ENCODE measurements at places on chromosomes 5 and 9. TPM values are rescaled to one million over a fixed set of nuclear protein-coding genes. Genes with fewer than 3 reads are reported as not detected.
A peak's percentile ranks its signal among the peaks of the same experiment; 100 is the strongest.

DNA sequence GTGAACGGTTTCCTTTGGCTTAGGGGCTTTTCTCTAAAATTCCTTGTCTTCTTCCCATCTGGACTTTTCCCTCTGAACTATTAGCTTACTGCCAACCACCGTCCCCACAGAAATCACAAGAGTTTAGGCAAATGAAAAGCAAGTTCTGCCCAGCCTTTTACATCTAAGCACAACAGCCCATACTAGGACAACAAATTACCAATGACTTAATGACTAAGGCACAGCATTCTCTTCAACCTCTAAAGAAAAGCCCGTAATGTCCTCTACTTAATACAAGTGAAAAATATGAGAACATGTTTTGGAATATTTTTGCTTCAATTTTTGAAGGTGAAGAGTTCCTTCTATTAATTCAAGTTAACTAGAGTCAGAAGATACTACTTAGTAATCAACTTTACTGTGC lies 1.2 kb downstream of the ZBTB5 start:
- H3K4me3 ChIP-seq = peak overlapping the region; percentile 83
- DNase-seq = no peak
- H3K4me1 ChIP-seq = peaks cover 34% of the 10 kb centered on the region
- no peaks in the 10 kb centered on the region for H3K27me3 ChIP-seq

- DNase-seq = no peak
- no peak overlapping the region for H3K4me3 ChIP-seq
- no peaks in the 10 kb centered on the region for H3K4me1 ChIP-seq
- no peaks in the 10 kb centered on the region for H3K36me3 ChIP-seq
- H3K27ac ChIP-seq = no peak overlapping the region
Measured at GRCh38 chr5:89282554-89283510, 399.8 kb upstream of the MEF2C start.

Gene SYNPO
- 0.08 TPM for total RNA-seq

Gene ALDH1A1
- not detected for total RNA-seq

Gene FCN1
- total RNA-seq = not detected

Gene TMEM161B
- total RNA-seq = 25.9 TPM

Gene TRAF1
- 73.6 TPM for total RNA-seq

Gene PCDHA7
- total RNA-seq = not detected

Gene FOXD4L5
- 0.20 TPM for total RNA-seq

All from activated CD4-positive, alpha-beta memory T cell treated with anti-CD3 and anti-CD28 coated beads, Interleukin-2, amount 10 ng/mL, durations not matched to agents 7 days and 5 days (primary cell).